ENCODE measurements at places on chromosomes 12 and 14.

DNA sequence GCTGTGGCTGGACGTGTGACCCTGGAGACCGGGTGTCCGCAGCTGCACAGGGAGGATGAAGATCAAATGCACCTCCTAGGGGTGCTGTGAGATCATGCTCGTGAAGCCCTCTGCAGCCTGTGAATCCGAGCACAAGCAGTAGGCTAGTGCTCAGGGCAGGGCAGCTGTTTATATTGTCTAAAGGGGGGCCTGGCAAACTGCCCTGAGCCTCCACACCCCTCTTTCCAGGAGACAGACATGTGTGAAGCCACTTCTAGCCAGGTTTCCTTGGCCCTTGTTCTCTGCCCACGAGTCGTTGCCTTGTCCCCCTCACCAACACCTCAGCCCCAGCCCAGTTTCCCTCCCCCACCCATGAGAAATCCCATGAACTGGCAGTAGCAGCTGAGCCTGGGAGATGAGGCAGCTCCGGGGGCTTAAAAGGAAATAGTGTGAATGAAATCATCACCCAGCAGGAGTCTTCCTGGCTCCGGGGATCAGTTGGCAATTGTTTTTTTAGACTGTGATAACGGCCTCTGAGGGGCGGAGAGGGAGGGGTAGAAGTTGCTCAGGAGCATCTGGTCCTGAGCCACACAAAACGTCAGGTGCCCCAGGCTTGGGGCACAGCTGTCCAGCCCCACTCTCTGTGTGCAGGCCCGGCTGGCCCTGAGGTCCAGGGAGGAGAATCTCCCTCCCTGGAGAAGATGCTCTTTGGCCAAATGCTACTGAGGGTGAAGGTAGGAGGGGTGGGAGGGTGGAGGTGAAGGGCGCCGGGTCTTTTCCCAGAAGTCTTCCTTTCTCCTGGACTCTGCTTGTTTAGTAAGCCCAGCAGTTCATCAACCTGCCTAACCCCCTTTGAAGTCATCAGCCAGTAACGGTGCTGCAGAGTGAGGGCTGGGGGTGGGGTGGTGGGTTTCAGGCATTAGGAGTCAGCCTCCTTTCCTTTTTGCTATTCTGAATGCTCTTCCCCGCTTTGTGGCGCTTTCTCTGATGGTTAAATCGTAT, 4.0 kb downstream of the FGF6 start:
- no peak for DNase-seq

GRCh38 chr14:98175436-98175835, 1096.6 kb downstream of the BCL11B start:
- DNase-seq: no peak

- no peak for DNase-seq
Observed at GRCh38 chr14:97218274-97218673, 421.1 kb downstream of the VRK1 start.

DNA sequence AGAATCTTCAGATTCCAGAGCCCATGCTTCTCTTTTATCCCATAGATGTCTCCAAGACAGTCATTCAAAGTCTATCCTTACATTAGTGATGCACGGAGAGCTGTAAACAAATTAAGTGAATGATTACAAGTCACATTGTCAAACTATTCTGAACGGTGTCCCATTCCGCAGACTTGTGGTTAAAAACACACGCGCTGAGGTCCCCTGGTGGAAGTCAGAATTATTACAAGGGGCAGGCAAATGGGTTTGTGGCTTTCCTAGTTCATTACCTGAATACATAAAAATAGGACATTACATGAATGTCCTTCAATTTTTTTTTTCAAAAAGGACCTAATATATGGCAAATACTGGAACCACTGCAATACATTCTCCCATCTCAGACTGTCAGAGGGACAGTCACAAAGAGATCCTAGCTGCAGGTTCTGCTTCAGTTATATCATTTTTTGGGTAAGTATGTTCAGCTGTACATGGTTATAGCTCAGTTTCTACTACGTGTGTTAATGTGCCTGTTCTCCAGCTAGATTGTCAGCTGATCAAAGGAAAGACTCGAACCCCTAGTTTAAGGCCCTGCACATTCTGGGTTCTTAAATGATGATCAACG, 53.1 kb upstream of the STON2 start:
- no peak for DNase-seq

DNA sequence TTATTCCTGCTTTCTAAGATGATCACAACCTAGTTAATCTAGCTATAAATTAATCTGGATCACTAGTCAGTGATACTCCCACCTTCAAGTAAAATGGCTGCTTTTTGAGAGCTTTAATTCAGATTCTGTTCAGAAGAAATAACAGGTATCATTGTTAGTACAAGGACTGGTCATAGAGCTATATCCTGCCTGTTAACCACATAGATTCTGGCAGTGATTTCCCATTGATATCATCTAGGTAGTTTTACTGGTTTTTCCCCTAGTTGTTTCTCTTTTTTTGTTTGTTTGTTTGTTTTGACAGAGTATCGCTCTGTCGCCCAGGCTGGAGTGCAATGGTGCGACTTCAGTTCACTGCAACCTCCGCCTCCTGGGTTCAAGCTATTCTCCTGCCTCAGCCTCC, 39.0 kb upstream of the HIF1A start:
- DNase-seq: no peak

GRCh38 chr14:89425931-89426330, 8.9 kb upstream of the FOXN3 start:
- peak; percentile 94 for DNase-seq

DNA sequence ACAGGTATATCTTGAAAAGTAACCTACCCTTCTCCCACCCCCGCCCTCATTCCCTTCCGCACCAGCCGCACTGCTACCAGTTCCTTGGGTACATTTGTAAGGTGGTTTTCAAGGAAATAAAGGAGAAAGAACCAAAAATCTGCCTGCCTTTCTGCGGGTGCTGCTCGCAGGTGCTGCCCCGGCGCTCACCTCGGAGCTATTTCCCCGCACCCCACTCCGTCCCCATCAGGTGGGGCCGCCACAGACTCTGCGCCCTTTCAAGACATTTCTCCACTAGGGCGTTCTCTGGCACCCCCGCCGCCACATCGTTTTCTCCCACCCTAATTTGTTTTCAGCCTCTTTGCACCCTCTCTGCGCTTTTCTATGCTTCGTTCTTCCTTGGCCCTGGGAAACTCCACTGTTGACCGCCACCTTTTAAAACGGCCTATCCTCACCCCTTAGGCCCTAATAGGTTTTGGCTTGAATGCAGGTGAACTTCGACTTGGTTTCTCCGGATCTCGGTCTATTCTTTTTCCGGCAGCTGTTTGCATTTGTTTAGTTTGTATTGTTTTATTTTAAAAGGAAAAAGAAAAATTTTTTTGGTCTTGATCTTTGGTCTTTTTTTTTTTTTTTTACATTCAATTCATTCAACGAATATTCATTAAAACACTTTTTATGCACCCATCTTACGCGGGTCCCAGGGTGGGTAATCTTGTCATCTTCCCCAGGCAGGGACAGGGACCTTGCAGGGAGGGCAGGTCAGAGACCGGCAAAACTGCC, 3.0 kb downstream of the VSX2 start:
- DNase-seq: no peak

DNA sequence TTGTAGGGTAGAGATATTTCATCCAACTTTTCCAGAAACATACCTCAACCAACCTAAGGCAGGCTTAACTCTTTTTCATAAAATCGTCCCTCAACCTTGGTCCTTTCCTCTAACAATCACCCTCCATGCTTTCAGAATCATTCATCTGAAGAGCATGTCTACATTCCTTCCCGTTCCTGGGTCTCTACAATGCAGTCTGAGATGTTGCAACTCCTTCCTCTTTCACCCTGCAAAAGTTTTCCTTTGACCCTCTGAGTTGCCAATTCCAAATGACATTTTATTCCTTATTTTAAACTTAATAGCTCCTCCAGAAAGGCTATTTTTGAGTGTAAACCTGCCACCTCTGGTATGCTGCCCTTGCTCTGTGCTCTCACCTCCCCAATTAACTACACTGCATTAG, 16.7 kb downstream of the SLC7A7 start:
- no peak for DNase-seq

- DNase-seq: no peak
Observed at GRCh38 chr12:124328116-124328515, 33.2 kb downstream of the RFLNA start.

DNA sequence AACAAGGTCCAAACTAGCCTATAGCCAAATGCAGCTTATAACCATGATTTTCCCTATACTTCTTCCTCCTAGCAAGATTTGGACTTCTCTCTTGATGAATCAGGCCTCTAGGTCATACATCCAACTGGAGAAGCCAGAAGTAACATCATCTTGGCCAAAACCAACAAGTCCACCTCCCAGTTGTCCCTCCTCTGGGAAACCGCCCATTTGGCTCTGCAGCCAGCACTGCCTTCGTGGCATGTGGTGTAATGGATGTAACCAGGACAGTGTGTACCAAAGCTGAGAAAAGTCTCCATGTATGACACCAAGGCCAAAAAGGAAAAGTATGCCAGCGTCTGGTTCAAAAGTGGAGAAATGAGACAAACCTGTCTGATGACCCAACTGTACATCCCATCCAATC, 59.3 kb upstream of the VASH1 start:
- DNase-seq: no peak

- DNase-seq: peak; percentile 58
Observed at GRCh38 chr12:12456637-12457036, 99.8 kb downstream of the BORCS5 start.

DNA sequence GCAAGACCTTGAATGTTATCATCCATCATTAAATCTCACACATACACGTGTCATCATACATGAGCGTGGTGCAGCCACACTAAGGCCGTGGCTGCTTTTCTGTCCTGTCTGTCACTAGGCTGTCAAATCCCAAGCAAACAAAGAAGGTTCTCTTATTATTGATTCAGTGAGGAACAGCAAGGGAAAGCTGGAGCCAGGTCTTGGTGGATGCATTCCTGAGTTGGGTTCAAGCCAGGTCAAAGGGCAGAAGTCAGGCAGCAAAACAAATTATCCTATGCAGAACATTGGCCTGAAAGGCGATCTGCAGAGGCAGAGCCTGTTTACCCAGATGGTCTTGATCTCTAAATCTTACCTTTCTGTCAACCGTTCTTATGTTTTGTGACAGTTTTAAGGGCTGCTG, 252.3 kb downstream of the NEDD1 start:
- DNase-seq: no peak

DNA sequence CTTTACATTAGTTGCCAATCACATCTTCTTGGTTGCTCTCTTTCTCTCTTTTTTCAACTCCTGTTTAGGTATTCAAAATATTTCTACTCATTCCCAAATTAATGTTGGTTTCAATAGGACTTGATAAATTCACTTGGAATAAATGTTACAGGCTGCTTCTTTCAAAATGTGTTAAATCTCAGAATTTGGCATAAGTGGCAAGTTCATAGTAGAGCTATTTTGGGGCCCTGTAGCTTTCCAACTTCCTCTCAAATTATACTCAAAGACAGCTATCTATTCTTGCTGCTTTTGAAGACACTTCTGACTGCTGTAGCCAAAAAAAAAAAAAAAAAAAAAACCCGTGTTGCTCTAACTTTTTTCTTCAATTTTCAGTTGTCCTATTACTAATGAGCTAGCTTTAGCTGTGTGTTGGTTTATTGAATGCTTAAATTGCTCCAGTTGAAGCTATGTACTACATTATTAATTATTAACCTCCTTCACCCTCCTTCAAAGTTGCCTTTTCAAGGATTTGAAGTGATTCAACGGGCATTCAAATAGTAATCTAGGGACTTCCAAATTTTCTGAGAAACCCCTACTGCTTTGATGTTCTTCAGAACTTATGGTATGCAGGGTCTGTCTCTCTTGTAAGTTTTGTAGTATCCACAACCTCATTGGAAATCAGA, 554.6 kb upstream of the FLRT2 start:
- no peak for DNase-seq

GRCh38 chr14:68675233-68675577, 117.7 kb downstream of the ZFP36L1 start:
- DNase-seq: no peak

DNA sequence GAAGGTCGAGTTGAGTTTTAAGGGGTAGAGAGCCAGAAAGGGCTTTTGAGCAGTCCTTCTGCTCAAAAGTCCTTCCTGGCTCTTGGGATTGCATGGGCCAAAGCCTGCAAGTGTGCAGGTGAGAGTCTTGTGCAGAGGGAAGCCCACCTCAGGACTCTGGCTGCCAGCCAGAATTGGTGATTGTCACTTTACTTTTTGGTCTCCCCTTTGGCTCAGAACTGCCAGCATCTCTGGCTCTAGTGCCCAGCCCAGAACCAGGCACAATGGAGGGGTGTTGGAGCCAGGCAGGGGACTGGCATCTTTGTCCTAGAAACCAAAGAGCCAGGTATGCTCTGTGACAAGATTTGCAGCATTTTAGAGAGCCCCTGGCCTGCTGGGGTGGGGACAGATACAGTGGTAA, 23.5 kb downstream of the FAM222A start:
- no peak for DNase-seq

GRCh38 chr14:22471545-22472121, 117.4 kb downstream of the DAD1 start:
- DNase-seq: no peak

GRCh38 chr12:6923851-6924250, 3.9 kb upstream of the ATN1 start:
- no peak for DNase-seq

DNA sequence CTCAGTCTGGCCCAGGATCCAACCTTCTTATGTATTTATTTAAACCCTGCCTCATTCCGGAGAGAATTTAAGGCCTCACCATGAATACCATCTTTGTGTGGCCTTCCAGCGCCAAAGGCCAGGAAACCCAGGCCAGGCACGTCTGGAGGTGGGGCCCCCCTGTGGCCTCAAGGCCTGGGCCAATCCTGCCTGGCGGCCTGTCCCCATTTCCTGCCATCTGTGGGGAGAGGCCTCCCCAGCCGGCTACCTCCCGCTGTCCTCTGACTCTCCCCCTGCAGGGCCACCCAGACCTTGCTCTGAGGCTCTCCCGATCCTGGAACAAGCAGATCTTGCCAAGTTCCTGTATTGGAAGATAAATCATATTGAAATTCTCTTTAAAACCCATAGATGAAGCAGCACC, 37.4 kb upstream of the MEG3 start:
- no peak for DNase-seq

DNA sequence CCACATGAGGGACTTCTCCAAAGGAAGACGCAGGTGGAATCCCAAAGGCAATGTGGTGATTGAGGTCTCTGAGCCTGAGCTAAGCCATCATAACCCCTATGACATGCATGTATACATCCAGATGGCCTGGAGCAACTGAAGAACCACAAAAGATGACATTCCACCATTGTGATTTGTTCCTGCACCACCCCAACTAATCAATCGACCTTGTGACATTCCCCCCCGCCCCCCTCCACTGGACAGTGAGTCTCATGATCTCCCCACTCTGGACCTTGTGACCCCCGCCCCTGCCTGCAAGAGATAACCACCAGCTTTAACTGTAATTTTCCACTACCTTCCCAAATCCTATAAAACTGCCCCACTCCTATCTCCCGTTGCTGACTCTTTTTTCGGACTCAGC, 87.9 kb downstream of the VCPKMT start:
- DNase-seq: no peak

Measured in fibroblast of skin of left biceps (primary cell).